ENCODE measurements at places on chromosomes 3 and 15. TPM values are rescaled to one million over a fixed set of nuclear protein-coding genes. Genes with fewer than 3 reads are reported as not detected.
A peak's percentile ranks its signal among the peaks of the same experiment; 100 is the strongest.

The SPINT1 gene
- 0.19 TPM for polyA plus RNA-seq

DNA sequence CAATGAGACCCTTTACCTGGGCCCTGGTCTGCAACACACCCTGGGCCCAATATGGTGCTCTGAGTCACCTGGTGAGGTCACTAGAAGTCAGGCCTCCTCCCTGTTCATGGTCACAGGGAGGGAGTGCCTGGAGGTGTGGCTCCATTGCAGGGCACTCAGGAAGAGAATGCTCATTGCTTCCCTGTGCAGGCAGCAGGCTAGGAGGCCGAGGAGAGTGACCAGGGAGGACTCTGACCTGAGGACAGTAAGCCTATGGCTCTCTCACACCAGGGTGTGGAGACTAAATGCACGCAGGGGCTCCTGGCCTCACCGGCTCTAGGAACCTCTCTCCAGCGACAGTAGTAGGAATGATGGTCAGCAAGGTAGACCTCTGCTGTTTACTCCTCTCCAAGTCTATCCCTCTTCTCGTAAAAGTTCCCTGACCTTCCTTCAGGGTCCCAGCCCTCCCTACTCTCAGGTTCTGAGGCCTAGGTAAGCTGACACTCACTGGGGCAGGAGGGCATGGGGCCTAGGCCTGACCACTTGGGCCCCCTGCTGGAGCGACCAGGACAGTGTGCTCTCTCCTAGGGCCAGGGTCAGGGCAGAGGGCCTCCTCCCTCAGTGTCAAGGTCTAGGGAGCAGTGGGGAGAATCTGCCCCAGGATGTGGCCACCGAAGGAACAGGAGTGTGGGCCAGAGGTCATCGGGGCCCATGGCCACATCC is 9.6 kb upstream of the SLCO2A1 start:
- no peak overlapping the region for H3K4me3 ChIP-seq
- DNase-seq = no peak
- no peak overlapping the region for H3K27ac ChIP-seq

The CAMP gene
- not detected for polyA plus RNA-seq

The WNT5A gene
- polyA plus RNA-seq = 0.43 TPM

- H3K4me1 ChIP-seq = no peaks in the 10 kb centered on the region
- no peak overlapping the region for H3K4me3 ChIP-seq
- no peak for DNase-seq
Observed at GRCh38 chr3:98930413-98930812, 28.9 kb upstream of the DCBLD2 start.

- no peaks in the 10 kb centered on the region for H3K36me3 ChIP-seq
- no peak overlapping the region for H3K27ac ChIP-seq
- no peaks in the 10 kb centered on the region for H3K4me1 ChIP-seq
- DNase-seq = no peak
- no peak overlapping the region for H3K4me3 ChIP-seq
Observed at GRCh38 chr3:157819270-157820156, 286.7 kb downstream of the SHOX2 start.

DNA sequence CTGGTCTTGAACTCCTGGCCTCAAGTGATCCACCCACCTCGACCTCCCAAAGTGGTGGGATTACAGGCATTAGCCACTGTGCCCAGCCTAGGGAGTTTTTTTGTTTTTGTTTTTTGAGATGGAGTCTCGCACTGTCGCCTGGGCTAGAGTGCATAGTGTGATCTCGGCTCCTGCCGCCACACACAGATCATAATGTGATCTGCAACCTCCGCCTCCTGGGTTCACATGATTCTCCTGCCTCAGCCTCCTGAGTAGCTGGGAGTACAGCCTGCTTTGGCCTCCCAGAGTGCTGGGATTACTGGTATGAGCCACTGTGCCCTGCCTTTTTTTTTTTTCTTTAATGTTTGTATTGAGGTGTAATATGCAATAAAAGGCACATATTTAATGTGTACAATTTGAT is 78.2 kb downstream of the SMAD3 start:
- no peaks in the 10 kb centered on the region for H3K36me3 ChIP-seq
- no peak for DNase-seq
- no peak overlapping the region for H3K4me3 ChIP-seq
- H3K27me3 ChIP-seq = no peaks in the 10 kb centered on the region
- H3K4me1 ChIP-seq = peaks cover 97% of the 10 kb centered on the region
- H3K27ac ChIP-seq = peak overlapping the region; percentile 87

The CADM2 gene
- polyA plus RNA-seq = 3.6 TPM

- H3K27me3 ChIP-seq = no peaks in the 10 kb centered on the region
- no peak overlapping the region for H3K4me3 ChIP-seq
- peaks cover 38% of the 10 kb centered on the region for H3K36me3 ChIP-seq
- peak; percentile 82 for DNase-seq
Observed at GRCh38 chr3:183826448-183827250, 1.3 kb upstream of the MAP6D1 start.

GRCh38 chr15:67152429-67152828 is 87.0 kb downstream of the SMAD3 start:
- H3K27me3 ChIP-seq = no peaks in the 10 kb centered on the region
- no peak for DNase-seq
- H3K4me3 ChIP-seq = no peak overlapping the region
- peak overlapping the region; percentile 87 for H3K27ac ChIP-seq
- H3K36me3 ChIP-seq = no peaks in the 10 kb centered on the region

The MYLK gene
- 3.2 TPM for polyA plus RNA-seq

The GREM1 gene
- polyA plus RNA-seq = 0.68 TPM

- no peak overlapping the region for H3K27ac ChIP-seq
- H3K27me3 ChIP-seq = no peaks in the 10 kb centered on the region
- no peak for DNase-seq
- peaks cover 30% of the 10 kb centered on the region for H3K4me1 ChIP-seq
- no peak overlapping the region for H3K4me3 ChIP-seq
- no peaks in the 10 kb centered on the region for H3K36me3 ChIP-seq
Observed at GRCh38 chr3:10561162-10561945, 56.0 kb upstream of the ATP2B2 start.

The EPHA6 gene
- polyA plus RNA-seq = not detected

DNA sequence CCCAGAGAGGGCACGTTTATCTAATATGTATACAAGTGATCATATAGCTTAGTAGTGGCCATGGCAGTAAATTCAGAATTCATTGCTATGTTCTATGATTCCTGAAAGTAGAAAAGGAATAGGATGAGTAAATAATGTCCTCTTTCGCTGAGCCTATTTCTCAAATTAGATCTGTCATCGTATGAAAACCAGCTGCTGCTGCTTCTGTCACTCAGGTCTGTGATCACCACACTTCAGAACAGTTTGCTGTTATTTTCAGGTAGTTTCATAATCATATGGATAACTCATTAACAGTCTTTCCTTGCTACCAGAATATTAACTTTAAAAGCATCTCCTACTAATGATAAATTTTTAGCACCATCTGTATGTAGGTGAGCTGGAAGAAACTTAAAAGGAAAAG is 289.1 kb upstream of the AZI2 start:
- H3K27me3 ChIP-seq = no peaks in the 10 kb centered on the region
- H3K27ac ChIP-seq = no peak overlapping the region

DNA sequence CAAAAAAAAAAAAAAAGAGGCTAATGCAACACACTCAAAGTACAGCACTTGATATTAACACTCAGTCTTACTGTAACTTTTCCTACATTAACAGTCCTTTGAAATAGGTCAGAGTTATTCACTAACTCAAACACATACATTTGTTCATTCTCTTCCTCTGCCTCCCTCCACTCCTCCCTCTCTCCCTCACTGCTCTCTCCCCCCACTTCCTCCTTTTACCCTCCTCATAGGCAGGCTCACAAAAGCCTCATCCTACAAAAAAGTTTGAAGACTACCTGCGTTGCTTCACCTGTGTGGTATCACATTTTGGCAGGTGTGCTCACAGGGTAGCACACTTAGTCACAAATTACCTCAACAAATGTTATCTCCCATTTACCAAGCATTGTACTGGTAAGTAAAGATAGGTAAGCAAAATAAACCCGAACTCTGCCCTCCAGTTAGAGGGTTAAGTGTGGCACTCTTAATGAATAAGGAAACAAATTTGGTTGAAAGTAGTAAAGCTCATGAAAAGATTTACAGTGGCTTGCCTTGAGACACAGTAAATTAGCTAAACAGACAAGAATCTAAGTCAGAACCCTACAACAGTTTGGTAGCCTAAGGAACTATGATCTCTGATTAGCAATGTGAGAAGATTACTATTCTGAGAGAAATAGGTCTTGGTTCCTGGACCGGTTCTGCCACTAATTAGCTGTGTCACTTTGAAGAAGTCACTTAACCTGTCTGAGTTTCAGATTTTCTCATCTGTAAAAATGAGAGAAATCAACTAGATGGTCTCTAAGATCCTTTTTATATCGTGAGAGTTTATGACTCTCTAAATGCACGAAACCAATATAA is 151.0 kb upstream of the MLF1 start:
- H3K4me3 ChIP-seq = no peak overlapping the region
- H3K27me3 ChIP-seq = no peaks in the 10 kb centered on the region
- H3K27ac ChIP-seq = no peak overlapping the region
- no peaks in the 10 kb centered on the region for H3K36me3 ChIP-seq

- no peaks in the 10 kb centered on the region for H3K27me3 ChIP-seq
- no peaks in the 10 kb centered on the region for H3K4me1 ChIP-seq
- no peaks in the 10 kb centered on the region for H3K36me3 ChIP-seq
- no peak for DNase-seq
Observed at GRCh38 chr15:90055182-90055581, 47.1 kb downstream of the IDH2 start.

DNA sequence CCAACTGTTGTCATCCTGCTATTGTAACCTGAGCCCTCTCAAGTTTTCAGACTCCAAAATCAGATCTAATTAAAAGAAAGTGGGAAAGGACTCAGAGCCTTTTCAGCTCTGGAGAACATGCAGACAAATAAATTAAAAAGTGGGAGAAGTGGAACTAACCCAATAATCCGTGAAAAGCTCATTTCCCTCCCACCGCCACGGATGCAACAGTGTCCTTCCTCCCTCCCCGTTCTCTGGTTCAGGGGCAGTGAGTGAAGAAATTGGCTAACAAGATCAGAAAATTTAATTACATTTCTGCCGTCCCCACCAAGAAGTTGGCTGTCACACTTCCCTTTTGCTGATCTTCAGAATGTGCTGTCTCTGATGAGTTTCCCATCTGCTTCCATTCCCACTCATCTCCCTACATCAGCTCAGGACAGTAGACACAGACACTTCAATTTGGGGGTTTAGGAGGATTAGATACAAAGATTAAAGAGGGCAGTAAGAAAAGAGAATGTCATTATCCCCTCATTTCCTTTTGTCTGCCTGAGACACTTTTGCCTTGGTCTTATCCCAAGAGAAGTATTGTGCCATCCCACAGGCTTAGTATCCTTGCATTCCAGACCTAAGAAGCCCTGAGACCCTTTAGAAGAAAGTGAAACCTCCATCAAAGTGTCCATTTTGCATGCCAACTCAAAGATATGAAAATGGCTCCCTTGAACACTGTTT is 335.7 kb upstream of the PPP2R3A start:
- no peaks in the 10 kb centered on the region for H3K36me3 ChIP-seq
- no peaks in the 10 kb centered on the region for H3K4me1 ChIP-seq
- H3K4me3 ChIP-seq = no peak overlapping the region
- no peaks in the 10 kb centered on the region for H3K27me3 ChIP-seq
- DNase-seq = no peak

DNA sequence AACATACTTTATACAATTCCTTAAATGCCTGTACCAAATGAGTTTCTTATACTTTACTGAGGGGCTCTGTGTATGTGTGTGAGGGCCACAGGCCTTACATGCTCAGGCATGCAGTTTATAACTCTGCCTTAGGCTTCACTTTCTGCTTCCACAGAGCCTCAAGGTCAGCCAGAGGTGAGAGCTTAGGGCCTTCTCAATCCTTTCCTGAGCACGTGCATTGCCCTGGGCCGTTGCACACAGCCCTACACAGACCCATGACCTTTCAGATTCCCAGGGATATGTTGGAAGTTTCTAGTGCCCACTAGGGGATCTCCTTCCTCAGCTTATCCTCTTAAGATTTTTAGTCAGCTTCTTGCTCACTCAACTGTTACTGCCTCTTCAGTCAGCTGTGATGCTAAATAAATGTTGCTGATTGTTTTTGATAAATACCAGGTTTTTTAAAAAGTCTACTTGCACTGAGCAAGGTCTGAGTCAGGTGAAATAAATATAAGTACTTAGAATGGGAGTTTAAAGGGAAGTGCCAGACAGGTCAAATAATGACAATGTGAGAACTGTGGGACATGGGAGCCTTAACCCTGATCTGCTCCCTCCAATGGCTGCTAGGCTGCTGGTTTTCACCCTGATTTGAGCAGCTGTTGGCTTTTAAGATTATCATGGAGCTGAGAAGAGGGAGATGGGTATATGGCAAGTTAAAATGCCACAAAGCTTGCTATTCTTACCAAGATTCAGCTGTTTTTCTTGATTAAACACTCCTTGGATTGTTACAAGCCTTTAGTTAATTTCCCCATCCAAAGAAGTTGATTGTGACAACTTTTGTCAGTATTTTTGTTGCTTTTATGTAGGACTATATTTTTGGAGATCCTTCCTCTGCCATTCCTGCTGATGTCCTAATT is 169.5 kb downstream of the PLD1 start:
- no peak overlapping the region for H3K4me3 ChIP-seq
- H3K27ac ChIP-seq = no peak overlapping the region
- no peak for DNase-seq
- H3K27me3 ChIP-seq = no peaks in the 10 kb centered on the region
- H3K4me1 ChIP-seq = no peaks in the 10 kb centered on the region
- H3K36me3 ChIP-seq = no peaks in the 10 kb centered on the region

The SIDT1 gene
- not detected for polyA plus RNA-seq

The EFCAB12 gene
- not detected for polyA plus RNA-seq

The CFAP100 gene
- not detected for polyA plus RNA-seq

GRCh38 chr3:194481525-194482195 is 5.1 kb downstream of the ATP13A3 start:
- H3K4me3 ChIP-seq = no peak overlapping the region
- H3K36me3 ChIP-seq = peaks cover 22% of the 10 kb centered on the region
- H3K27ac ChIP-seq = no peak overlapping the region
- no peaks in the 10 kb centered on the region for H3K27me3 ChIP-seq
- peaks cover 35% of the 10 kb centered on the region for H3K4me1 ChIP-seq

GRCh38 chr3:74520895-74521294 is 93.6 kb downstream of the CNTN3 start:
- H3K4me1 ChIP-seq = no peaks in the 10 kb centered on the region
- no peaks in the 10 kb centered on the region for H3K27me3 ChIP-seq

- no peaks in the 10 kb centered on the region for H3K36me3 ChIP-seq
- no peaks in the 10 kb centered on the region for H3K27me3 ChIP-seq
- no peak for DNase-seq
- no peaks in the 10 kb centered on the region for H3K4me1 ChIP-seq
- H3K27ac ChIP-seq = no peak overlapping the region
Observed at GRCh38 chr3:185555101-185555501, 2.7 kb upstream of the LIPH start.

The C15orf61 gene
- polyA plus RNA-seq = 6.9 TPM

The ITIH1 gene
- polyA plus RNA-seq = not detected

GRCh38 chr3:31482493-31483200 is 50.1 kb upstream of the STT3B start:
- H3K27ac ChIP-seq = no peak overlapping the region
- no peaks in the 10 kb centered on the region for H3K4me1 ChIP-seq
- H3K4me3 ChIP-seq = no peak overlapping the region
- peaks cover 2% of the 10 kb centered on the region for H3K27me3 ChIP-seq
- no peak for DNase-seq
- H3K36me3 ChIP-seq = no peaks in the 10 kb centered on the region

The RTP3 gene
- 0.01 TPM for polyA plus RNA-seq

The SERPINI2 gene
- 0.10 TPM for polyA plus RNA-seq
